ENCODE measurements at places on chromosomes 3 and 15.

- no peak for DNase-seq
Measured at GRCh38 chr15:74417670-74418069, 16.1 kb downstream of the SEMA7A start.

DNA sequence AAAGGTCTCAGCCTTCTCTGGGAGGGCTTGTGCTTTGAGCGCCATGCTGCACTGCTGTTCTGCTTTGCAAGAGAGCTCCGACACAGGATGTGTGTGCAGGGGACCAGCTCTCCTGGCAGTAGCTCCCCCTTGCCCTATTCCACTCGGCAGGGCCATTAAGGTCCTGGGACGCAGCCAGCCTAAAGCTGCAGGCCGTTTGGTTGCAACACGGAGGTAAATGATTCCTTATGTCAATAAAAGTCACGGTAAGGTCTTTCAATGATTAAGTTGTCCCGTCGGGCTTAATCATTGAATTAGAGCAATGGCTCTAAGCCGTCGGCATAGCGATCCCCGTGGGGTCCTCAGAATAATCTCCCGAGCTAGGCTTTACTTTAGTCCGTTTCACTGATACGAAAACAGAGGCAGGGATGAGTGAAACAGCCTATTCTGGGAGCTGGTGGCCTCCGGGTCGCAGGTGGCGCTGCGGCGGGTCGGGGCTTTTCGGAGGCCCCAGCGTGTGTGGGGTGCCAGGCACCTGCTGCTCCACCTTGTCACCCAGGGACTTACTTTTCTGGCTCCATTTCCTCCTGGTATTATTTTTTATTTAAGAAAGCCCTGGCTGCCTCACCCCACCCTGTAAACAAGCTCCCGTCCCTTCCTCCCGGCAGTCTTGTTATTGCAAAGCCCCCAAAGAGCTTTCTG is 525.2 kb downstream of the OCA2 start:
- no peak for DNase-seq

DNA sequence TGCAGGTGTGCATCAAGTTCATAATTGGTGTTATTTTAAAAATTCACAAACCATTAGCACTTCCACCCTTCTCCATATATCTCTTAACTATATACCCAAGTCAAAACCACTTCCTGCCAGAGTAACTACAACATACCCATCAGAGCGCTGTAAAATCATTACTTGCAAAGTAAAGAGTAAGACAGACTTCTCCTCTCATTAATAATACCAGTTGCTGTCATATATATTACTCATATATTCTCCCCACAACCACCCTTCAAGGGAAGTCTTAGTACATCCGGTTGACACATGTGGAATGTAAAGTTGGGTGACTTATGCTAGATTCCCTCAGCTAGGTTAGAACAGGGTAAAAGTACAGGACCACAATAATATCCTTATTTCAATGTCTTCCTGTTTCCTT is 5.6 kb downstream of the TERC start:
- no peak for DNase-seq

DNA sequence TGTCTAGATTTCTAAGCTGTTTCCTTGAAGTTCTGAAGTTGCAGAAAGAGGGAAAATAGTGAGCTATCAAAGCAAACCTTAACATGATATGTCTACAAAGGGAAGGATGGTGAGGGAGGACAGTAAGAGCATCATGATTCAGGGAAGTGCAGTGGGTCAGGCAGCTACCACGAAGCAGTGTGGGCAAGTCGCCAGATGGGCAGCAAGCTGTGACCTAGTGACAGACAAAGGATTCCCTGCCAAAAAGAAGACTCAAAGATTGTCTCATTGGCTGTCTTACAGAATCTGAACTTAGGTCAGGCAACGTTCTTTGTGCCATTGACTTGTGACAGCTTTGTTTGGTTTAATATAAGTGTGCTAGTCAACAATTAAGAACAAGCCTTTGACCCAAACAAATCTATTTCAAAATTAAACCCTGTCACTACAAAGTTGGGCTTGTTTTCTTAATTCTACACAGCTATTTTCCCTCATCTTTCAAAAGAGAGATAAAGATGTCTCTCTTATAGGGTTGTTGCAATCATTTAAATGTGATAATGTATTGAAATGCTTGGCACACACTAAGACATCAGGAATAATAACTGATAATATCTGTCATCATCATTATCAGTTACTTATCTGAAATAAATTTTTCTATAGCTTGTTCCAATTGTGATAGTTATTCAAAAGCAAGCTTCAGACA is 153.3 kb downstream of the ECT2 start:
- peak; percentile 52 for DNase-seq

DNA sequence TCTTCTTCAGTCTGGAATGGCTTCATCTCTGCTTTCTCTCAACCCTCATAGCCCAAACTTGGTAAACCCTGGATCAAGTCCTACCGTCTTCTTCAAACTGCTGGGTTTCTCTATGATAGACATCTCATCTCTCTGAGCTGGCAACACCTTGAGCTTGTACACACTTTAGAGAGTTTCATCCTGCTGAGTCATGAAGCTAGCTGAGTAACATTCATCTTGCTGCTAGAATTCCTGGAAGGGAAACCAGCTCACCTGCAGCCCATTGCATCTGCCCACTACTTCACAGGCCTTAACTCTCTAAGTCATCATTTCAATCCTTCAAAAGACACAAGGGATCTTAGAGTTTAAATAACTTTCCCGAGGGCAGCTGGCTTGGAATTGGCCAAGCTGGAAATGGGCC is 175.5 kb upstream of the RORA start:
- no peak for DNase-seq

- DNase-seq = no peak
Measured at GRCh38 chr3:55454611-55455010, 32.5 kb downstream of the WNT5A start.

GRCh38 chr3:62835554-62836236 is 39.5 kb downstream of the CADPS start:
- DNase-seq = no peak

GRCh38 chr3:59374818-59375211 is 325.0 kb upstream of the CFAP20DC start:
- no peak for DNase-seq

DNA sequence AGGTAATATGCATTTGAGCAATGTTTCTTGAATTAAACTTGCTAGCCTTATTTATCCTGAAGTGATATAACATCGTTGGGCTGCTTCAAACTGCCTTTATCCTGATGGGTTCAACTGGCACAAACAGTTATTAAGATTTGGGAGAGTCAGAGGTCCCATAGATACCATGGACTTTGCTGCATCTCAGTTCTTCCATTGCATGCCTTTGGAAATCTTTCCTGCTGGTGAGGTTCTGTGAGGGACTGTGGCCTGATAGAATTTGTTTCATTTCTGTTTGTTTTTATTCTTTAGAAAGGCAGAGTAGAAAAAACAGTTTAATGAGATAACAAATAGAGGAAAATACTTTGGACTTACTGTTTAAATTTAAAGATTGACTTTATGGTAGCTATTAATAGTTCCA is 508.3 kb downstream of the LPP start:
- DNase-seq = no peak
